ENCODE measurements at places on chromosomes 4 and X.

- DNase-seq, result no peak
Observed at GRCh38 chrX:150224676-150225075, 138.4 kb upstream of the MAMLD1 start.

DNA sequence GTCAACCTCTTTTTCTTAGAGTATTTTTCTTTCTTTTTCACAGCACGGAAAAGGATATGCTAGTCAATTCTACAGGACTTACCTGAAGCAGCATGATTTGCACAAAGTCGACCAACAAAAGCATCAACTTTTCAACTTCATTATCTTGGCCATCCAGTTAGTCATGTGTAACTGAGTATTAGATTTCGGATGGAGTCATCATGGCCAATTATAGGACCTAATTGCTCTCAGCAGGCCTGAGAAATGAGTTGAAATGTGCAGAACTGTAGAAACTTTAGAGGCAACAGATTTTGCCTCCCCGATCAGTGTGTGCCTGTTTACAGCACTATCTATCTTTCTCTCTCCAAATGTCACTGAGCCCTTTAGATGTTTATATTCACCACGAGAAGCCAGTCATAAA is 41.0 kb downstream of the PCDH10 start:
- DNase-seq, result no peak

DNA sequence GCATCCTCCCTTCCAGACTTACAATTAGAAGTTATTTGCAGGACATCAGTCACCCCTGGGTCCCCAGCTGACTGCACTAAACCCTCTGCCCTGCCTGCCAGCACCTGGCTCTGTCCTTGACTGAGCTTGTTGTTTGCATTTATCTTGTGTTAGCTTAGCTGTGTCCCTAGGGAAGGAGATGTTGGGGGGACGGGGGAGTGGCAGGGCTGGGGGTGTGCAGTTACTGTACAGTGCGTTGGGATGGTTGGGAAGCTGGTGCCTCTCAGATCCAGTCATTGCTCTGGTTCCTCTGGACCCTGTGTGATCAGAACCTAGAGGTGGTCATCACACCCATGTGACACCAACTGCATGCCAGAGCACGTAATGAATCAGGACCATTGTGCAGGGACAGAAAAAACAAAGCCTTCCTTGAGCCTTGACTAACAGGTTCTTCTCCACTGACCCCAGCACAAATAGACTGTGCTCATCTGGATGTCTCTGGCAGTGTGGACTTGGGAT is 32.7 kb upstream of the PROM1 start:
- DNase-seq, result no peak

GRCh38 chr4:111959222-111959621 is 186.0 kb upstream of the FAM241A start:
- DNase-seq, result no peak

- peak; percentile 48 for DNase-seq
Observed at GRCh38 chrX:19883878-19884277, 3.5 kb downstream of the SH3KBP1 start.

DNA sequence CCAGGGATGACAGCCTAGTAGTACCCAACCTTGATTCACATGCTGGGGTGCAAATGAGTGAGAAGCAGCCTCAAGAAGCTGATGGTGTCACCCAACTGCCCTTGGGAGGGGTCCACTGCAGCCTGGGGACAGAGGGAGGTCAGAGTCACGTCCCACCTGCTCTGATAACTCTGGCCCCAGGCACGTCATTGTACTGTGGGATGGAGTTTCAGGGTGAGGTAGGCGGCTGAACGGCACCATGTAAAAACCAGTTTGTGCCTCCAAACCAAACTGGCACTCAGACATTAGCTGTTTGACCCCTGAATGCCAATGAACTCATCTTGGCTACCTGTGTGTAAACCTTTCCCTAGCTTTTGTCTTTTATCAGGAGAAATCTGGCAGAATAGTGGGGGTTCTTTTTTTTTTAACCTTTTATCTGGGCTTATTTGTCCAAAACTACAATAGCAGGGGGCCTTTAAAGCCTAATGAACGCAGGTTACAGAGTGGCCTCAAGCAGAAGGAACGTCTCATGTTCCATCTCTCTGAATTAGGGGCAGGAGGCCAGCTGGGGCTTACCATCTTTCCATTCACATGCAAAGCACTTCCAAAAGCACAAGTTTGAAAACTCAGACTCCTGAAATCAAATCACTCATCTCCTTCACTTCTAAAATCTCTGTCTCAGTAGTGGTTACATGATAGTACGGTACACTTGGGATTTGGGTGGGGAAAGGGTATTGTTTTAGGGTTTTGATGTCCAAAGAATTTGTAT is 89.4 kb downstream of the IRF2 start:
- no peak for DNase-seq

GRCh38 chrX:981791-982626 is 230.4 kb downstream of the CRLF2 start:
- DNase-seq, result no peak

DNA sequence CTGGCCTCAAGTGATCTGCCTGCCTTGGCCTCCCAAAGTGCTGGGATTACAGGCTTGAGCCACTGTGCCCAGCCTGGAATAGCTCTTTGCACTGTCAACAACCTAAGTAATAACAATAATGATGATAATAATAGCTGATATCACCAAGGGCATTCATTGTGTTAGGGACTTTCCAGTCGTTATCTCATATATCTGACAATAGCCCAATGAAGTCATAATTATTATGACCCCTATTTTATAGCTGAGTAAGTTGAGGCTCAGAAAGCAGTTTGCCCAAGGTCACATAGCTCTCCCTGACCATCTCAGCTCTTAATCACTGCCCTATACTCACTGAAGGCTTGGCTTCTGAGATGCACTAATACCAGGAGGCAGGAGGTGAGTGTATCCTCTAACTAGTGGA is 18.7 kb upstream of the MAP7D3 start:
- no peak for DNase-seq

- no peak for DNase-seq
Observed at GRCh38 chr4:159347813-159348212, 244.9 kb downstream of the RAPGEF2 start.

GRCh38 chrX:136806891-136807410 is 26.2 kb upstream of the ARHGEF6 start:
- no peak for DNase-seq

DNA sequence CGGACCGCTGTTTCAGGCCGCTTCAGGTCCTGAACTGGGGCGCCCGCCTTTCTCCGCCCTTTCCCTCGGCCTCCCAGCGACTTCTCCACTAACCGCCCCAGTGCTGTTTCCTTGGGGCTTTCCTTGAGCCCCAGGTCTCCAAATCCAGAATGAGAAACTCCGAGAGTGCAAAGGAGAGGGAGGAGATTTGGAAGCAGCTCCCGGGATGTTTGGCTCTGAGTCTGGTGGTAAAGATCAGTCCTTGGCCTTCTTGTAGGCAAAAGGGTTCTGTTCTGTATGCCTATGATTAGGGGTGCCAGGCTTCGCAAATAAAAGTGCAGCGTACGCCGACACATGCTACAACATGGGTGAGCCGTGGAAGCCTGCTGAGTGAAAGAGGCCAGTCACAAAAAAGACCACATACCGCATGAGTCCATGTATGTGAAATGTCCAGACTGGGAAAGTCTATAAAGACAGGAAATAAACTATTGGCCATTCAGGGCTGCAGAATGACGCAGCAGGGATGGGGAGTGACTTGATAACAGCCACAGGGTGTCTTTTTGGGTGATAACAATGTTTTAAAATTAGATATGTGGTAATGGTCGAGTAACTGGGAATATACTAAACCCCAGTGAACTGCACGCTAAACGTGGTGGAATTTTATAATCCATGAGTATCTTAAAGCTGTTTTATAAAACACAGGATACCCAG is 99.8 kb downstream of the TRAPPC11 start:
- no peak for DNase-seq

GRCh38 chr4:158046345-158046744 is 126.5 kb downstream of the GASK1B start:
- no peak for DNase-seq

DNA sequence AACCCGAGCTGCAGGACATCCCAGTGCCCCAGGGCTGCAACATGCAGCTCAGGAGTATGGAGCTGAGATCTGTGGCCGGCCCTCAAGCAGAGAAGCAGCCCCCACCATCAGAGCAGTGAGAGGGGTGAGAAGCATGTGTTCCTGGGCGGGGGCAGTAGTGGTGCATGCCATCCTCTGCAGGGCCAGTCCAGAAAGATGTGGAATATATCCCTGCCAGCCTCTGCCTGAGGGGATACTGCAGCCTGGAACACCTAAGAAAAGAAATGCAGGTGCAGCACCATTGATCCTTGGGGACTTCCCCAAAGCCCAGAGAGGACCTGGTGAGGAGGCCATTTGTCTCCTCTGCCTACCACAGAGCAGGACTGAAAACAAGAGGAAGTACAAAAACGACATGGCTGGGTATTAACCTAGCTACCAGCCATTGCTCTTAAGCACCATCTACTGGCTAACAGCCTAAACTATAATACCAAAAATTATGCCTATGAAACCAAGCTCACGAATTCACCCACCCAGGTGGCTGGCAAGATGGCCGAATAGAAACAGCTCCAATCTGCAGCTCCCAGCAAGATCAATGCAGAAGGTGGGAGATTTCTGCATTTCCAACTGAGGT is 158.8 kb downstream of the ADGRA3 start:
- no peak for DNase-seq

GRCh38 chr4:105859233-105859632 is 36.0 kb upstream of the NPNT start:
- no peak for DNase-seq
